ENCODE measurements at places on chromosomes 11 and 22.

GRCh38 chr11:74449369-74449931 is 17.9 kb downstream of the KCNE3 start:
- DNase-seq, result peak; percentile 19

DNA sequence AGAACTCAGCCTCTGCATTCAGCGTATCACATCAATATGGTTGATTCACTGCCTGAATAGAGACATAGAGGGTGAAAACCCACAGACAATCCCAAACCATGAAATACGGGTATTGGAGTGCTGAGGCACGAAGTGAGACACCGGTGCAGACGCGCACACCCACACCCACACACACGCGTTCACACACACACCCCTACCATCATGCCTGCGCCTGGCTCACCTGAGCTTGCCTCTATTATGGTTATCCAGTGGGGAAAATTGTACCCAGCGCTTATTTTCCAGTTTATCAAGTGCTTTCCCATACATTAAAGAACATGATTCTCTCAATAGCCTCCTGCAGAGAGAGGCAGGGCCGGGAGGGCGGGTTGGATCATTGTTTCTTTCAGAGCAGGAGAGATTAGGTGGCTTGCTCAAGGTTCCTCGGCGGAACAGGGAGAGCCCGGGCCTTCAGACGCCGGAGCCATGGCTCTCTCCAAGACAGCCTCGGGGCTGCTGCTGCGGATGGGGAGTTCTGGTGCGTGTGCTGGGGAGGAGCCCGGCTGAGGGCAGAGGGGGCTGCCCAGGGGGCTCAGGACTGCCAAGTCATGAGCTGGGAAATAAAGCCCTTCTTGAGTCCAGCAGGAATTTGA is 78.9 kb upstream of the THY1 start:
- no peak for DNase-seq

GRCh38 chr11:65718531-65718930 is 2.1 kb downstream of the RNASEH2C start:
- no peak for DNase-seq

DNA sequence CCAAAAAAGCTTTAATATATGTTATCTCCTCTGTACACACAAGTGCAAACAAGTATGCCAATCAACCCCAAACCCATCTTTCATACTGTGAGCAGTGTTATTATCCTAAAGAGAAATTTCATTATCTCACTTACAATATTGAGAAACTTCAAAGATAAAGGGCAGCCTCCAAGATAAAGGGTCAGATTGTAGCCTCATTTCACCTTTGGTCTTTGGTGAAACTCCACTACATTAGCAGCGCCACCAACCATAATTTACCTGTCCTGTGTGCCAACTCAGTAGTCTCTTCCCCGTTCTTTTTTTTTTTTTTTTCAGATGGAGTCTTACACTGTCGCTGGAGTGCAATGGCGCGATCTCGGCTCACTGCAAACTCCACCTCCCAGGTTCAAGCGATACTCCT is 9.4 kb downstream of the SYTL2 start:
- no peak for DNase-seq

- no peak for DNase-seq
These were observed 40.9 kb upstream of the MYEOV start for GRCh38 chr11:69253028-69253427.

DNA sequence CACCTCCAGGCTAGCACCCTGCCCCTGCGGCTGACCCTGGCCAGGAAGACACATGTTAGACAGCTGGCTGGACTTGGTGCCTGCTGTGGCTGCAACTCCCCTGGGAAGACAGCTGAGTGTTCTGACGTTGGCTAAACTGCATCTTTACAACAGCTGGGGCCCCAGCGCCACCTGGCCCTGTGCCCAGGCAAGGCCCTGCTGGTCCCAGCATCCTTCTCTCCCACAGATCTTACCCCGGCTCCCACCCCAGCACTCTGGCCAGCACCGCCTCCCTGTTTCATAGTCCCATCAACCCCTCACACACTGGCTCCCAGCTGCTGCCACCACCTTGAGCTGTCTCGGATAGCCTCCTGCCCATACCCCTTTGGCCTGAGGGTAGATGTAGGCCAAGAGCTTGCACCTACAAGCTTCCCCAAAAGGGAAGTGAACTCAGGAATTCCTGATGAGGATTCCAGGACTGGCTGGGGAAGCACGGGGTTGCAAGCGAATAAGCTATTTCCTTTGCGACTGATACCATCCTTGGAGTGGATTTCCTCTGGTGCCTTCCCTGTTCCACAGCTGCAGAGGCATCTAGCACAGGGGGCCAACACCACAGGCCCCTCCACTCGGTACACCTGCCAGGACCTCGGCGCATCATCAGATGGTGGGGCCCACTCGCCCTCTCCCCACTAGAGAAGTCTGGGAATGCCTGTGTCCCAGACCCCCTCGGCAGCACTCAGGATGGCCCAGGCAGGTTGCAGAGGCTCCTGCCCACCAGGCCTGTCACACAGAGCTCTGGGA is 28.5 kb downstream of the RSPH14 start:
- no peak for DNase-seq

GRCh38 chr22:23673050-23673620 is 17.7 kb upstream of the RGL4 start:
- DNase-seq, result no peak

- peak; percentile 33 for DNase-seq
These were observed 1.4 kb upstream of the NXF1 start for GRCh38 chr11:62806611-62807121.

- no peak for DNase-seq
These were observed 64.2 kb downstream of the SLC36A4 start for GRCh38 chr11:93133488-93134109.

DNA sequence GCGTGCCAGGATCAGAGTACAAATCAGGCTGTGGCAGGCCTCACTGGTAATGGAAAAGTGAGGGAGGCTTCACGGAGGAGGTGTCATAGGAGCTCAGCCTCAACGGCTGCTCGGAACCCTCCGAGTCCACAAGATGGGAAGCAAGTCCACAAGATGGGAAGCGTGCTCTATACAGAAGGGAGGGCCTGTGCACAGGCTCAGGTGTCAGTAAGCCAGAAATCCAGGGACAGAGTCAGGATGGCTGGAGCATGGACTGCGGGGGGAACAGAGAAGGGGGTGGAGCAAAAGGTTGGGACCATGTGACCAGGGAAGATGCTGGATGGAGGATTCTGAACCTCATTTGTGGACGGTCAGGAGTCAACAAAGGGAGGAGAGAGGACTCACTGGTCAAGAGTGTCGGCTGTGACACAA is 3.4 kb upstream of the DPP3 start:
- no peak for DNase-seq
